ENCODE measurements at places on chromosomes 2 and 18. TPM values are rescaled to one million over a fixed set of nuclear protein-coding genes. Genes with fewer than 3 reads are reported as not detected.

DNA sequence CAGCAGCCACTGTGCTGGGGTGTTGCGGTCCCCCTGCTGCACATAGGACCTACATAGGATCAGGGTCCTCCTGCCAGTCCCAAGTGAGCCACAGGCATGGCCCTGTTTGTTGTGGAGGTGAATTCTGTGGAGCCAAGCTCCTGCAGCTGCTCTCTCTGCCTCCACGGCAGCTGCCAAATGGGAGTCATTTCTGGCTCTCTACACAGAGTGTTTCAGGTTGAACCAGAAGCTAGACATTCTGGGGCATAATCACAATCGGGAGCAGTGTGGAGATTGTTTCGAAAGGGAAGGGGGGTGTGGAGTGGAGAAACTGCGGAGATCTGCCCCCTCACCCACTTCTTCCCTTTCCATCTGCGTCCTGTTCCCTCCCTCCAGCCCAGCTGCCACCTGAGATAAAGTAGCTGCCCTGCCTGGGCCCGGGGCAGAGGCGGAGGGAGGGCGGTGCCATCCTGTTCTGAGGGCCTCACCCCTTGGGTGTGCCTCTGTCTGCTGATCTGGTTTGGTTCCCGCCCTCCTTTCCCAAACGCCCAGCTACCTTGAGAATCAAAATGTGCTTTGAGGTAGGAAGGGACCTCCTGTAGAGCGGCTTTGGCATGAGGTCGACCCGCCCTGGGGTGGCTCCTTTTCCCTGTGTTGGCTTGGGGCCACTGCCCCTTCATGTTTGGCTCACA is 139.4 kb downstream of the WDSUB1 start:
- H3K27me3 ChIP-seq, result no peaks in the 10 kb centered on the region
- no peak overlapping the region for H3K4me3 ChIP-seq
- DNase-seq, result no peak
- H3K4me1 ChIP-seq, result peaks cover 44% of the 10 kb centered on the region

GRCh38 chr2:173286153-173286809 is 68.4 kb upstream of the CDCA7 start:
- H3K27me3 ChIP-seq, result no peaks in the 10 kb centered on the region
- H3K4me1 ChIP-seq, result no peaks in the 10 kb centered on the region
- H3K27ac ChIP-seq, result no peak overlapping the region
- DNase-seq, result no peak
- H3K36me3 ChIP-seq, result no peaks in the 10 kb centered on the region

DNA sequence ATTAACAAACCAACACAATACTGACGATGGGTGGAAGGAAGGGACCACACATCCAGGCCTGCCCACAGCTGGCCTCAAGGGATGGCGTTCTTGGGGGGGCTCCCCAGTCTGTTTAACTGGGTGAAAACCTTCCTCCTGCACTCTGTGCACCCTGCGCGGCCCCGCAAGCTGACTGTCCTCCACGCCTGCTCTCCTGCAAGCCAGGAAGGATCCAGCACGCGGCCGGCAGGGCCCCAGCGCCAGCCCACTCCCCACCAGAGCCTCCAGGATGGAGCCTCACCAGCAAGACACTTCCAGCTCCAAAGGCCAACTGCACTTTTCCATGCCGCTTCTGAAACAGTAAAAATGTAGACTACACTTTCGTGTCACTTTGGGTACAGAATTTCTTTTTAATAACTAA is 135.1 kb downstream of the ZNF516 start:
- no peak overlapping the region for H3K27ac ChIP-seq
- H3K27me3 ChIP-seq, result no peaks in the 10 kb centered on the region
- no peaks in the 10 kb centered on the region for H3K4me1 ChIP-seq
- peaks cover 15% of the 10 kb centered on the region for H3K36me3 ChIP-seq

GRCh38 chr2:43484323-43484930 is 111.4 kb downstream of the THADA start:
- no peak for DNase-seq
- peaks cover 8% of the 10 kb centered on the region for H3K36me3 ChIP-seq
- no peak overlapping the region for H3K27ac ChIP-seq

The HOXD8 gene
- total RNA-seq, result not detected

The HOXD9 gene
- not detected for total RNA-seq

All from natural killer cell (primary cell).